Activated T-cell treated with anti-CD3 and anti-CD28 coated beads, Interleukin-2, amount 50 U/mL, for 48 hours (primary cell): ENCODE measurements at places on chromosomes 1 and 21.

DNA sequence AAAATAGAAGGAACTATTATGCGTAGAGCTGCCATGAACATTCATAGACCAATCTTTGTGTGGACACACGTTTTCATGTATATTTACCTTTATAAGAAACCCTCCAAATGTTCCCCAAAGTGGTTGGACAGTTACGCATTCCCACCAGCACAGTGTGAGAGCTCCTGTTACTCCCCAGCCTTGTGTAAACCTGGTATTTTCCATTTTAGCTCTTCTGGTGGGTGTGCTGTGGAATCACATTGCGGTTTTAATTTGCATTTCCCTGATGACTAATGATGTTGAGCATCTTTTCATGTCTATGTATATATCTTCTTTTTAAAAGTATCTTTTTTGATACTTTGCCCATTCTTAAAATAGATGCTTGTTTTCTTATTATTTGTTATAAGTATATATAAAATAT, 3.2 kb upstream of the UBASH3A start:
- DNase-seq, result no peak

DNA sequence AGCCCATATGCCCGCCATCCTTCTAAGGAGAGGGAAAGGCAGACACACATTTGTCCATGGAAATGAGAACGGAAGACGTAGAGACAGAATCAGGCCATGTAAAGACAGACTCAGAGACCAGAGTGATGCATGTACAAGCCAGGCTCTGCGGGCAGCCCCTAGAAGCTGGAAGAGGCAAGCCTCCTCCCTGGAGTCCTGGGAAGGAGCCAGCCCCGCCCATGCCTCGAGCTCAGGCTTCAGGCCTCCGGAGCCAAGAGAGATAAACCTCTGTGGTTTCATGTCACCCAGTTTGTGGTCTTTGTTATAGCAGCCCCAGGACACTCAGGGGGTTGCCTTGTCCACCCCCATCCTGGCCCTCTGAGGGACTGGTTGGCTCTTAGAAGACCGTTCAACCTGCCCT, 11.6 kb downstream of the PDE9A start:
- DNase-seq, result no peak

GRCh38 chr1:225441314-225442122, 13.7 kb upstream of the LBR start:
- DNase-seq, result no peak

- no peak for DNase-seq
Measured at GRCh38 chr21:41868062-41868710, 11.0 kb downstream of the PRDM15 start.

GRCh38 chr21:37407719-37408420, 41.3 kb downstream of the DYRK1A start:
- DNase-seq, result no peak

- DNase-seq, result no peak
Measured at GRCh38 chr1:118963456-118964430, 24.4 kb downstream of the TBX15 start.

DNA sequence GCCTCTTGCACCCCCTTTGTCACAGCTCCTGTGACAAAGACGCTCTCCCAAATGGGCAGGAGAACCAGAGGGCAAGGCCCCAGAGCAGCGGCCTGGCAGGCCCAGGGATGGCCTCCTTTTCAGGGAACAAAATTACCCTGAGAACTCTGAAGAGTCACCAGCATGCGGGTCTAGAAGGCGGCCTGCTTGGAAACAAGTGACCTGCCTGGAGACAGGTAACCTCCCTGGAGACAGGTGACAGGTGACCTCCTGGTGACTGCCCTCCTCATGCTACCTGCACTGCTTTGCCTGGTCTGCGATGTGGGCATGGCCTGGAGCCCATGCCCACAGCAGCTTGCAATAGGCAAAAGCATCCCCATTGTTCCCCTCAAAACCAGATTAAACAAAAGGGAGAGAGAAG, 86.5 kb upstream of the ZC3H12A start:
- no peak for DNase-seq

DNA sequence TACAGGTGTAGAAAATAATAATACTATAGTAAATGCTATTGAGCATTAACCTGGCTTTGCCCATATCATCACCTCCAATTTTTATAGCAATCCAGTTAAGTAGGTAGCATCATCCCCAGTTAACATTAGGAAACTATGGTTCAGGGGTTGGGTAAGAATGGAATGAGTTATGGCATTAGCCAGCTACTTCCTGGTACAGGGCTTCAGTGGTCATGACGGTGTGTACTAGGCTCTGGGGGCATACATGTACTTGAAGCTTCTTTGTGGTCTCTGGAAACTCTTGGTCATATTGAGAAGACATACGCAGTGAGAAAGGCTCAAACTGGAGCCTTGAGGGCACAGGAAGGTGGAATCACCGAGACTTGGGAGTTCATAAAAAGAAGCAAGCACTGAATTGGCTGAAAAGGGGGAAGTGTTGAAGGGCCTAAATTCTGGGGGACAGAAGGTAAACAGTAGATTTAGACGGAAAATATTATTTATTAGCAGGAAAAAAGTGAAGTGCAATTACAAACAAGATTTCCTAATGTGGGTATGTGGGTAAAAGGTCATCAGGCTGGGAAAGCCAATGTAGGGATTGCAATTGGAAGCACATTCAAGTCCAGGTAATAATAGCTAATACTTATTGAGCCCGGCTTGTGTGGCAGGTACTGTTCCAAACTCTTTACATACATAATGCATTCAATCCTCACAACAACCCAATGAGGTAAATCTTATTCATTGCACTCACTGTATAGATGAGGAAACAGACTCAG, 114.2 kb upstream of the ATP1A1 start:
- no peak for DNase-seq

DNA sequence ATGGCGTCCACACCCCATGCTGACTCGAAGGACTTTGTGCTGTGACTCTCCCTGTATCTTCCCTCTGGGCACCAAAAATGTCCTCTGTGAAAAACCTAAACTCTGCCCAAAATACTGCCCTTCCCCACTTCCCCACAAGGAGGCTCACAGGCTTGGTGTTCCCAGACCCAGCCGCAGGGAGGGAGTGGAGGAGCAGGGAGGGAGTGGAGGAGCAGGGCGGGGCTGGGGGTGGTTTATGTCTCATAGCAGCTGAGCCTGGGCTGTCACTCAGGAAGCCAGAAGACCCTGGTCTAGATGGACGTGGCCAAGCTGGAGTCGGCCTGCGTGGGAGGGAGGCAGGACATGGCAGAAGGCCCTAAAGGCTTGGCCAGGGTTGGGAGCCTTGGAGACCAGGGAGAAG, 461.7 kb downstream of the PTPRU start:
- no peak for DNase-seq

- DNase-seq, result peak; percentile 17
Measured at GRCh38 chr1:15944308-15945010, 31.4 kb downstream of the ZBTB17 start.

DNA sequence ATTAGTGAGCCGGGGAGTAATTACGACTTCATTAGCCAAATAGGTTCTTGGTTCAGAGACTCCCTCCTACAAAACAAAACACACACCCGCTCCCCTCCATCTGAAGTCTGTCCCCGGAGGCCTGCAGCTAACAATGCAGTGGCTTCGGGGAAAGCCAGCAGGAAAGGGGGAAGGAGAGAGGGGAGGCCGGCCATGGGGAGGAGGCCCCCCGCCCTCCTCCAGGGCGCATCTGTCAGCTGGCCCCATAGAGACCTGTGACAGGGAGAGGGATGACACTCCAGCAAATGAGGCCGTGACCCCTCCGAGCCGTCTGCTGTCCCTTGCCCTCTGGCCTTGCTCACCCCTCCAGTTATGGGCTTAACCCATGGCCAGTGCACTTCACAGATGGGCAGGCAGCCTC, 12.1 kb upstream of the CNTN2 start:
- no peak for DNase-seq

DNA sequence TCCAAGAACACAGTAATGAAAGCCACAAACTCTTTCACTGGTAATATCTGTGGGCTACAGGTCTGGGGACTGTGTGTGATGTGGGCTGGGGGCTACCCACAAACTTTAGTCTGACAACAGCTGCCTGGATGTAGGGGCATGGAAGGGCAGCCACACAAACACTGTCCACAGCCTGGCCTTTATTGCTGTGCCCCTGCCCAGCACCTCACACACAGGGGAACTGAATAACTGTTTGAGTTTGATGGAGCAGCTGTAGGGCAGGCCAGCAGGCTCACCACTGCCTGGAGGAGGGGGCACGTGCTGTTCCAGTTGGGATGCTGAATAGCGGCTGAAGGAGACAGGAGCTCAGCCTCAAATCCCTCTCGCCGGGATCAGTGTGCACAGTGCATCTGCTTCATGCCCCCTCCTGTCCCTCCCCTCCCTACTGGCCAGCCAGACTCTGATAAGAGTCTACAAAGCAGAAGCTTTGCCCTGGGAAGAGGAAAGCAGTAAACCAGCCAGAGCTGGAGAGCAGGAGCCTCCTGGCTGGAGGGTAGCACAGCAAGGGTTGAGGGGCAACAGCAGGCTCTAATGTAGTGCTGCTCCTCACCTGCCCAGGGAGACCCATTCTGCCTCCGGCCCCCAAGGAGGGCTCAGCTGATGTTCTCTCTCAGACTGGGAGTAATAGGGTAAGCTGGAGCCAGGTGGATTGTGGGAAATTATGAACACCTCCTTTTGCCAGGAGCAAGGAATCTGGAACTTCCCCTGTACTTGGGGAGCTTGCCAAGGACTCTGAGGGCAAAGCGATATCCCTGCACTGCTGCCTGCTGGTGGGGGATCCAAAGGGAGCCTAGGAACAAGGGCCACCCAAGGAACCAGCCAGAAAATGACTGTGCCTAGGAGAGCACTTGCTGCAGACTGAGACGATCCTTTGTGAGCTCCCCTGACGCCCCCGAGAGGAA, 70.2 kb upstream of the GOLT1A start:
- no peak for DNase-seq

GRCh38 chr1:161200421-161200991, 1.7 kb upstream of the ADAMTS4 start:
- peak; percentile 49 for DNase-seq

DNA sequence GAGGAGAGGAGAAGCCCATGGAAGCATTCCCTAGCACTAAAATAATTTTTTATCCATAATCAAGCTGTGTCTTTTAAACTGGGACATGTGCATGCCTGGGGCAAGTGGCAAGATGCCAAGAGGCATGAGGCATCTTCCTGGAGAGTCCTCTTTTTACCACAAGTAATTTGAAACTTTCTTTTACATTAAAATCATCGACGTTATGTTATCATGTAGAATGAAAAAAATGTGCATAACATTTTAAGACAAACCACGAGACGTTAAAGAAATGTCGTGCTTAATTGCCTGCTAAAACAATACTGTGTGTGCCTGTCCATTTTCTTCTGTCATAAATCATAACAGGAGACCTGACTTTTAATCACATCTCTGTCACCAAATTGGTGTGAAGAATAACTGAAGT, 1.5 kb downstream of the STYXL2 start:
- no peak for DNase-seq

DNA sequence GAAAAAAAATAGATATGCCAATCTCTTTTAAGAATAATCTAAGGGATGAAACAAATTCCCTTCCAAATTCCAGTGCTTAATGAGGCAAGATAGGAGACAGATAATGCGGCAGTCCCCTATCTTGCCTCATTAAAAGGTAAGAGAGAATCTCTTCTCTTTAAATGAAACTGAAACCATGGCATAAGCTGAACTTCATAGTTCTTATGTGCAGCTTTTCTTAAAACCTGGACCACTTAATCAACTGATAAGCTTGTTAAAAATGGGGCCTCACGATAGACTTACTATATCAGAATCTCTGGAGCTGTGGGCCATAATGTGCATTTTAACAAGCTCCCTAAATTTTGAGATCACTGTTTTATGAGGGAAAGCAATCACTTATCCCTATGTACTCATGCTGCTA, 79.2 kb downstream of the NIBAN1 start:
- no peak for DNase-seq

DNA sequence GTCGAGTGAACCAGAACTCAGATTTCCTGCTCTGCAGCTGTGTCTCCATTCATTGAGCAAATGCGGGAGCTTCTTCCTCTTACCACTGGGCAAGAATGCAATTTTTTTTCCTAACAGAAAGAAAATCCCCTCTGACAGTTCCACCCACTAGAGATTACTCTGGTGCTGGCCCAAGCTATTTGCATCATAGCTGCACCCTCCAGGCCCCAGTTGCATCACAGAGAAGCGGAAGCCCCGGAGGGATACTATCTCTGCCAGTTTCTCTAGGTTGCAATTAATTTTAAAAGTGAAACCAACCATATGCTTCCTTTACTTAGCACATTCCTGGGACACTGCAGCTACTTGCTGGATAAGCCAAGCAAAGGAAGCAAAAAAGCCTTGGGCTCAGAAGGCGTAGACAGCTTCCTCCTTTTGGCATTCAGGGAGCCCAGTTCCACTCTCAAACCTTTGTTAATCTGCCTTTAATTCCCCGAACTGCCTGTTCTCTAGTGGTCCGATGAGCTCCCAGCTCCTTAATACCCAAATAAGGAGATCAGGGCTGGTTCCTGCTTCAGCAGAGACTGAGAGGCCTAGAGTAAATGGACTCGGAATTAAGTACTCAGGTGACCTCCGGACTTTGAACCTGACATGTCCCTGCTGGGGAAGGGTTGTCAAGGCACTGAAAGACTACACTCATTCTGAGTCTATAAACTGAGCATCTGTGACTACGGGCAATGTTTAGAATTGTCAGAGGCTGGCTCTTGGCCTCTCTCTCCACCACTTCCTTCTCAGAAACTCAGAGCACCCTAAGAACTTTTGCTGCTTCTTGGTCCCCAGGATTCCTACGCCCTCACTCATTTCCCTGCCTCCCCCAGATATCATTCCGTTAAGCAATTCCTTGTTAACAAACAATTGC, 72.5 kb upstream of the TNFSF18 start:
- no peak for DNase-seq

DNA sequence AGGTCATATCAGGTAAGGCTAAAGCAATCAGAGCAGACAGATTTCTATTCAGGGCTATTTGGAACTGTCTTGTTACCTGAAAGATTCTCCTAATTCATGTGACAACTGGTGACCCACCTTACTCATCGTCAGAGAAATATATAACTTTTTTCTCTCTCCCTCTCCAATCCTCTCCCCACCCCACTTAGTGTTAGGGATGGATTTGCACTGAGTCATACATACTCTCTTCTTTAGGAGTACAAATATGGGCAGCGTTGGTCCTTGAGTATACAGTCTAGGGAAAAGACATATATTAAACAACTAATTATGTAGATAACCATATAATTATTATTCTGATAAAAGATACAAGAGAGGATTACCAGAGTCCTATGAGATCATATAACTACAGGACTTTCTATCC, 246.3 kb downstream of the HHIPL2 start:
- DNase-seq, result no peak

- DNase-seq, result no peak
Measured at GRCh38 chr1:234554698-234555311, 55.2 kb downstream of the IRF2BP2 start.

GRCh38 chr1:206570529-206570928, 41.7 kb downstream of the EIF2D start:
- no peak for DNase-seq

- no peak for DNase-seq
Measured at GRCh38 chr1:30418061-30418938, 305.1 kb downstream of the MATN1 start.

- no peak for DNase-seq
Measured at GRCh38 chr1:51623450-51623849, 6.6 kb downstream of the OSBPL9 start.
